ENCODE measurements at places on chromosomes 2 and 18. TPM values are rescaled to one million over a fixed set of nuclear protein-coding genes. Genes with fewer than 3 reads are reported as not detected.

GALNT3 gene
- 117 TPM for total RNA-seq

NDC80 gene
- total RNA-seq = 6.8 TPM

UCN gene
- total RNA-seq = 1.0 TPM

ARL5A gene
- total RNA-seq = 32.0 TPM

LRRTM4 gene
- total RNA-seq = not detected

TDRD15 gene
- not detected for total RNA-seq

RAPH1 gene
- 39.5 TPM for total RNA-seq

C2orf15 gene
- total RNA-seq = 3.1 TPM

- no peak for DNase-seq
Measured at GRCh38 chr2:168176402-168176801, 71.0 kb downstream of the STK39 start.

- DNase-seq = no peak
Measured at GRCh38 chr2:46689993-46690392, 210.6 kb downstream of the TMEM247 start.

GRCh38 chr2:133270550-133270949 lies 297.7 kb downstream of the NCKAP5 start:
- no peak for DNase-seq

DNA sequence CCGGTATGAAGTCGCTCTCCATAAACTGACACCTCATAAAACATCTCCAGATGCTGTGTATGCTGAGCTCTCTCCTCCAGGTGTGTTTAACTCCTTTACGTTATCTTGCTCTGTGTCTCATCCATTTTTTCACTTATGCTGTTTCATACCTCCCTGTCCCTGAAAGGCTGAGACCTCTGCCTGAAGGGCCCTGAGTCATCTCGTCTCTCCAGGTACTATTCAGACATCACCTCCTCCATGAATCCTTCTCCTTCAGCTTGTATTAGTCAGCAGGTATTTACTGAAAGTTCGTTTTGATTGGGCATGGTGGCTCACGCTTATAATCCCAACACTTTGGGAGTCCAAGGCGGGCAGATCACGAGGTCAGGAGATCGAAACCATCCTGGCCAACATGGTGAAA lies 244.5 kb upstream of the EPHA4 start:
- DNase-seq = no peak

- no peak for DNase-seq
Measured at GRCh38 chr2:218711550-218711929, 905 bp downstream of the TTLL4 start.

DNA sequence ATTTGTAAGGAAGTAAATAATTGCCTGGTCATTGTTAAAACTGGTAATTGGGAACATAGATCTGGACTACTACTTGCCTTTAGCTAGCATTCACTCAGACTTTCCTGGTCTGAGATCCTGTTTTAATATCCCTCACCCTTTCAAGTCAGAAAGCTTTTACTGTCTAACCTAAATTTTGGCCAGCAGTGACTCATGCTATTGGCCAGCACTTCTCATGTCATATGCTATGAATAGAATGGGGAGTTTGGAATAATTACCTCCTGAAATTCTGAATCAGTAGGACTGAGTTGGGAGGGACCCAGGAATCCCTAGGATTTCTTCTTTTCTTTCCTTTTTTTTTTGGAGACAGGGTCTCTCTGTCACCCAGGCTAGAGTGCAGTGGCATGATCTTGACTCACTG lies 19.3 kb downstream of the STK36 start:
- no peak for DNase-seq

DNA sequence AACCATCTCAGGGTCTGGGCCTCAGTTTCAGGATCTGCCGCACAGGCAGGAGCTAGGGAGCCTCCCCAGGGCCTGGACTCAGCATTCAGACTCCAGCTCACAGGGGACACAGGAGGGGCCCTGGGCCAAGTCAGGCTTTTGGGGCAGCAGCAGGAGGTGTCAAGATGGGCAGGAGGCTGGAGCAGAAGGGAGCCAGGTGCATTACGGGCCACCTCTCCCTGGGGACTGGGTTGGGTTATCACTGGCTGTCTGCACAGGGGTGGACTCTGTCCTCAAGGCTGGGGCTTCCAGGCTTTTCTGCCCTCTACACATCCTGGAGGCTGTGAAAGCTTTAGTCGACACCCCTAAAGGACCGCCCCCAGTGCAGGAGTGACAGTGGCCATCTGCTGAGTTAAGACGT lies 20.0 kb downstream of the AQP12A start:
- no peak for DNase-seq

GRCh38 chr2:58606799-58607198 lies 365.7 kb upstream of the FANCL start:
- DNase-seq = no peak

- DNase-seq = no peak
Measured at GRCh38 chr2:5986801-5987787, 294.9 kb downstream of the SOX11 start.

DNA sequence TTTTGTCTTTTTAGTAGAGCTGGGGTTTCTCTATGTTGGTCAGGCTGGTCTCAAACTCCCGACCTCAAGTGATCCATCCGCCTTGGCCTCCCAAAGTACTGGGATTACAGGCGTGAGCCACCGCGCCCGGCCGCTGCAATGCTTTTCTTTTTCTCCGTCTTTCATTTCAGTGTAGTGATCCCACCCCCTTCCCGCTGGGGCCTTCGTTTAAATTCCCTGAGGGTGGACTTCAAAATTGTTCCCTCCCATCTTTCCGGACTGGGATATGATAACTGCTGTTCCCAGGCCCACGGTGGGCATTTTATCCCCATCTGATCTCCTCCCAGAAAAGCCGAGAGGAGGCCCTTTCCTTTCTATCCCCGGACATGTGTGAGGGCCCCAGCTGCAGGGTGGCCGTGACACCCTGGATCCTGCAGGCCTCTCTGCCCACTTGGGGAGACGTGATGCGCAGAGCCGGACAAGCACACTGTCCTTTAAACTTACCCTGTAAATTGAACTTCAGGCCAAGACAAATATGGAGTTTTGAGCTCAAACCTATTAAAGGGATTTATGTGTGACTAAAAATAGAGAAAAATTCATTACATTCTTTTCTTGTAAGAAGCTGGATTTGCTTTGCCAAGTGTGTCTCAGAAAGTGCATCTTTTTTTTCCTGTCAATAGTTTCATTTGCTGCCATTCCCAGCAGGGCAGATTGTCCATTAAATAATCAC lies 54.5 kb upstream of the AFF3 start:
- DNase-seq = no peak

DNA sequence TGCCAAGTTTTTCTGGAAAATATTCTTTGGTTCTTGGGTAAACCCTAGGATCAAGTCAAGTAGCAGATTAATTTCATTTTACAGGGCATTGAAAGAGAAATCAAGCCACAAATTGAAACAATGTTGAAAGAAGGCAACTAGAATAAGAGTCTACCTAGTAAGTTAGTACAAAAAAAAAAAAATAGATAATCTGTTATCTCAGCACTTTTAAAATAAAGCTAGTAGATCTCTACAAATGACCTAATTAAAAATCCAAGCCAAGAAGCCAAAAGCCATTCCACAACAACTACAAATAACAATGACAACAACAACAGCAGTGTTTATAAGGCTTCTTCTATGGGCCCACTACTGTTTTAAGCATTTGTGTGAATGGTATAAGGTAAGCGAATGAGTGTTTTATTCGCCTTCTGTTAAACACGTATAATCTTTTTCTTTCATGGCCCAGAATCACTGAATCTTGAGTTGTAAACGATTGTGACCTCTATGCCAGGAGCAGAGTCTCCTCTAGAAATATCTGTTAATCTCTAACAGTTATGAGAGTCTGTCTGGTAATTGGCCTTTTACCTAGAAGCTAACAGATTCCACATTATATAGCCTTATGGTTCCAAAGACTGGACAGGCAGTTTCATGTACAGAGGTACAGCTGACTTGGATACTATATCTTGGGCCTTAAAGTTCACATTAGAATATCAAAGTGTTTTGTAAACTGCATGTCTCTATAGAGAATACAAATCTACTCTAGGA lies 28.6 kb upstream of the CUL3 start:
- no peak for DNase-seq
